ENCODE measurements at places on chromosomes 13 and 19.

DNA sequence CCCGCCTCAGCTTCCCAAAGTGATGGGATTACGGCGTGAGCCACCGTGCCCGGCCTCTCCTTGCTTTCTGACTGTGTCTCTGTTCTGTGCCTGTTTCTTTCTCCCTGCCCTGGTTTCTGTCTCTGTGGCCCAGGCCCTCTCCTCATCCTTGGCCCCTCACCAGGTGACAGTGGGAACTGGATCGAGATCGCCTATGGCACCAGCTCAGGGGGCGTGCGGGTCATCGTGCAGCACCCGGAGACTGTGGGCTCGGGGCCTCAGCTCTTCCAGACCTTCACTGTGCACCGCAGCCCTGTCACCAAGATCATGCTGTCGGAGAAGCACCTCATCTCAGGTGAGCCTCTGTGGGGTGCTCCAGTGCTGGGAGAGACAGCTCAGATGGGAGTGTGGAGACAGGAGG is 9.9 kb downstream of the SHKBP1 start:
- DNase-seq: no peak

GRCh38 chr13:99269627-99270241 is 11.6 kb upstream of the GPR18 start:
- no peak for DNase-seq

GRCh38 chr13:21121616-21122015 is 54.7 kb downstream of the SKA3 start:
- no peak for DNase-seq

DNA sequence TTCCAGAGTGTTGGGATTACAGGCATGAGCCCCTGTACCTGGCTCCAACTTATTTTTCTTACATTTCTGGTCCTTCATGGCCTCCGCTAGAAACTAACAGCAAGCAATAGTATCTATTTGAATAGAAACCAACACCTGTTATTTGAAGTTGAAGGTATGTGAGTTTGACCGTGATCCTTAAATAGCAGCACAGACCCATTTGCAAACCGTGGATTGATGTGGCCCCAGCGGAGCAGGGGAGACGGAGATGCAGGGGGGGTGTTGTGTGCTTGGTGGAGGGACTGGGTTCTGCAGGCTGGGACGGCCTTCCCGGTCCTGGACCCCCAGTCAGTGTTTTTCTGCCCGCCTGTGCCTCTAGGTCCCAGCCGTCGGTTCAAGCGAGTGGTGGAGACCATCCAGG is 16.9 kb downstream of the TMEM150B start:
- no peak for DNase-seq

DNA sequence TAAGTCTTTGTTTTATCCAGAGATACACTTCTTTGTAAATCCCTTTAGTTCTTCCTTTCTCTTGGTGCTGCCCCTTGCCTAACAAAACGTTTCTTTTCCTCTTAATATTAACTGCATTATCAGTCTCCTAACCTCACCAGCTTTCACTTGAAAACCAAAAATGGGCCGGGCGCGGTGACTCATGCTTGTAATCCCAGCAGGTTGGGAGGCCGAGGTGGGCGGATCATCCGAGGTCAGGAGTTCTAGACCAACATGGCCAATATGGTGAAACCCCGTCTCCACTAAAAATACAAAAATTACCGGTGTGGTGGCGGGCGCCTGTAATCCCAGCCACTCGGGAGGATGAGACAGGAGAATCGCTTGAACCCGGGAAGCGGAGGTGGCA is 329.8 kb upstream of the MIR17HG start:
- no peak for DNase-seq

DNA sequence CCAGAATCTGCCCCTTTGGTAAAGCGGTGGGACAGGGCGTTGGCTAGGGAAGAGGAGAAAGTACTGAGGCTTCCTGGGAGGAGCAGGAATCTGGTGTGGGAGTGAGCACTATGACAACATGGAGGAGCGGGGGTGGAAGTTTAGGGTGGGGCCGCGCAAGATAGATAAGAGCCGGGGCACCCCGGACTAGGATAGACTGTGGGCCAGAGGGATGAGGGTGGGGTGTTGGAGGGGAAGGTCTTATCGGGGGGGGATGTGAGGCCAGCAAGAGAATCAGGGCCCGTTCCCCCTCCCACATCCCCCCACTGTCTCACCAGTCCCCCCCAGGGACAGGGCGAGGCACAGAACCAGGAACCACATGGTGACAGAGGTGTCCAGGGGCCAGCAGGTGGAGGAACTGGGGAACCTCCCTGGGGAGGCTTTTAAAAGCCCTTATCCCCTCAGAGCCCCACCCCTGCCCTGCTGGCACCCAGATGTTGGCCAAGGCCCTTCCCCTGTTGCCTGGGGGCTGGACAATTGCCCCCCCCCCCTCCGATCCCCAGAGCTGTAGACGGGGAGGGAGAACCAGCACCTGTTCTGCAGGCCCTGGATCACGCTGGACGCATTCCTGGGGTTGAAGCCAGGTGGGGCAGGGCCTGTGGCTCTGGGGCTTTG is at the start of gene KLK1:
KLK1 (minus strand) TSS at position 399 of the 654 bp plus-strand sequence; CDS start at position 360, 39 bp downstream.
- no peak for DNase-seq
